ENCODE measurements at places on chromosomes 1 and 21.

DNA sequence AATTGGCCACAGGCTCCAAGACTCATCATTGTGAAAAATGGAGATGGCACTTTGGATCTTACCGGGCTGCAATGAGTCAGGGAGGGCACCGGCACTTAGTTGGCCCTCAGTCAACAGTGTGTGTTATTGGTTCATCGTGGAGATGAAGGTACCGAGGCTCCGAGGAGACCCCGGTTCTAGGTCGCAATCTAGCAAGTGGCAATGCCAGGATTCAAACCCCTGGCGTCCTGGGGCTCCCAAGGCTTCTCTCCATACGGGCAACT is 49.0 kb upstream of the ACOT11 start:
- DNase-seq = no peak

DNA sequence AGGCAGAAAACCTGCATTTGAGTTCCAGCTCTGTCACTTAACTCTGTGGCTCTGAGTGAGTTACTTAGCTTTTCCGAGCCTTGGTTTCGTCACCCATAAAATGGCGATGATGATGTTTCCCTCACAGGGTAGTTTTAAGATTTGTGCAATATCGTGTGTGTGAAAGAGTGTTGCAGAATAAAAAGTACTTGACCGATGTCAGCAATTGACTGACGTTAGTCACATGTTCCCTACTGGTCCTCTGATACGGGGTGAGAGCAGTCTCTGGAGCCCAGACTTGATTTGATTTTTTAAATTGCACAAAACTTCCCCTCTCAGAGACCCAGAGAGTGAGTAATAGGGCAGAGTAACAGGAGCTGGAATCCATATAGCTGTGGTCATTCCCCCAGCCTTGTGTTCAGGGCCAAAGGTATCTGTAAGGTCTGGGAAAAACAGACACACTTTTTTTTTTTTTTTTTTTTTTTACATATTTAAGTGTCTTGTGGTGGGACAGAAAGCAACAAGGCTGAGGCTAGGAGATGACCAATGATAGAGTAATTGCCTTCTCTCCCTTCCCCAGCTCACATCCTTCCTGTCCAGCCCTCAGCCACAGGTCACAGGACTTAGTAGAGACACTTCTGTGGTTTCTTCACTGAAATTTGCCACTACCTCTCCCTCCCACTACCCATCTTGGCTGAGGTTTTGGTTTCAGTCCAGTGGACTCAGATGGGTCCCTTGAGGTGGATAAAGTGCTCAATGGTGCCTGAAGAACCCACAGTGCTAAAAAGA is 2.0 kb downstream of the FCER1G start:
- no peak for DNase-seq

DNA sequence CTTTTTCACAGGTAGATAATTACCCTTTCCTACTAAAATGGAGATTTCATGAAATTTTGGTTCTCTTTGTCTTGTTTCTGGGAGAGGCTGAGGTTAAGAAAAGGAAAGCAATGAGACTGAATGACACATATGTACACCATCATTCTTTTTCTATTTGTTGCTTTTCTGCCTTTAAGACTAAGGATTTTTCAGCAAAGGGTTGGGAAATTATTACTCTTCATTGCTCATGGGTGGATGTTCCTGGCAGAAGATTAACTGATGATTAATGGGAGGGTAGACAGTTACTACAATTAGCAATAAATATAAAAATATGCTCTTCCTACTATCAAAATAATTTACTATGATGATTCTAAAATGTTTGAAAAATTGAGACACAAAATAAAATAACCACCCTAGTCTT is 316.5 kb upstream of the USP24 start:
- DNase-seq = no peak

DNA sequence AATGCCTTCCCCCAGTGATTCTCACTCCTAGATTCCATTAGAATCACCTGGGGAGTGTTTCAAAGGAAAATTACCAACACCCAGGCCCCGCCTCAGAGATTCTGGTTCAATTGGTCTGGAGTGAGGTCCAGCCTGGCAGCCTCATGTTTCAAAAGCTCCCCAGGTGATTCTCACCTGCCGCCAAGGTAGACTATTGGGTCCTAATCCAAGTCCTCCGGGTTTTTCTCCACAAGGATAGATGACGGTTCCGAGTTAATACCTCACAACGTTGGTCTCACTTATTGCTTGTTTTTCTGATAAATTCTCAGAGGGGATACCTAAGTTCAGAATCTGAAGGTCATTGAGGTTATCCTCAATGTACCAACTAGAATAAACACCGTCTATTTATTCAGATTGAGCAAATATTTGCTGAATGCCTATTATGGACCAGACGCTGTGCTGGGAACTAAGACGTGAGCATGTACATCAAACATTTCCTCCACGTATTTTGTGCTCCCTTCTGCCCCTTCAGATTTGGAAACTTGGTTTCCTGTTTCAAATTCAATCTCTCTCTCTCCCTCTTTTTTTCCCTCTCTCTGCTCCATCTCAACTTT is 97.5 kb downstream of the SEC16B start:
- peak; percentile 37 for DNase-seq

GRCh38 chr1:63200676-63201075 is 121.7 kb upstream of the FOXD3 start:
- DNase-seq = no peak

DNA sequence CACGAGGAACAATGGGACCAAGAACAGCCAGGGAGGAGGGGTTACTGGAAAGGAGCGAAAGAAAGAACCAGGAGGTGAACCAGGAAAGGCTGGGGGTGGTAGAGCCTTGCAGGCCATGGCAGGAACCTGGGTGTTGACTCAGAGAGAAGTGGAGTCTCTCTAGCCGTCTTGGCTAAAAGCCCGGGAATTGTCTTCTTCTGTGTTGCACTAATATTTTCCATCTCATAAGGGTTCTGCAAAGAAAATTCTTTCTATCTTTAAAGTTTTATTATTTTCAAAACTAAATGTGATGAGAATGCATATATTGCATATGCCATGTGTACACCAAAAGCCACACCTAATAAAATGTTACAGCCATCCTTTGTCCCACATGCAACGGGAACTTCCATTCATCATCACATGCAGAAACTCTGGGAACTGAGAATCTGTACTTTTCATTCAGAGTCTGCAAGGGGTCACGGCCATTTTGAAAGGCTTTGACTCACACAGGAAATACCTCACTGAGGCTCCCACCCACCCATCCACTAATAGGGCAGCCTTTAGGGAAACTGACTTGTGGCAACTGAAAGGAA is 38.0 kb downstream of the ERG start:
- no peak for DNase-seq

DNA sequence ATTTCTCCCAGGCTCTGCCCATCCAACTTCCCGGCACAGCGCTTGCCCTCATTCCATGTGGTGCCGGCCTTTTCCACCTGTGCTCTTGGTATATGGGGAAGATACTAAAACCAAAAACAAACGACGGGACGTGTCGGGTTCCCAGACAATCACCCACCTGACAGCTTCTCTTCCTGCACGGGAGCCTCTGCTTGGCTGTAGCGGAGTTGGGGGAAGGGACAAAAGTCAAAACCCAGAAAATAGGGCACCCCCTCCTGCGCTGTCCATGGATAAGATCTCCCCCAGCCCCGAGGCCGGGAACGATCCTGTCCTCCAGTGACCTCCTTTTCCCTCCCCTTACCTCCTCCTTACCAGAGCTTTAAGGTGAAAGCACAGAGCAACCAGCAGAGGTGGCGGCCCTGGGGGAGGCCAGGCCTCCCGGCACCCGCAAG is 640 bp downstream of the JTB start:
- no peak for DNase-seq

- no peak for DNase-seq
These were observed 408.0 kb downstream of the SIPA1L2 start for GRCh38 chr1:232221802-232222499.

DNA sequence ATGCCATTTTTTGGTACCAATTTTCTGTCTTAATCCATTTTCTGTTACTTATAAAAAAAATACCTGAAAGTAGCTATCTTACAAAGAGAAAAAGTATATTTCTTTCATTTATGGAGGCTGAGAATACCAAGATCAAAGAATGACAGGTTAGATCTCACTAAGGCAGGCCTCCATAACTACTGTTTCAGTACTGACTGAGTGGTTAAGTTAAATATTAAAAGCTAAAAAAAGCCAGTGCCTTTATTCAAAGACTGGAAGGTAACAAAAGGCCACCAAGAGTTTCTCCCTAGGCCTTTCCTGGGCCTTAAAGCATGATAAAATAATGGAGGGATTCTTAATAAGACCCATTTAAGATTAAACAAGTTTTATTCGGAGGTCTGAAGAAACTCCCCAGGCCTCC is 687.7 kb upstream of the ADGRL4 start:
- no peak for DNase-seq

All from NCI-H1930 (cell line).